ENCODE measurements at places on chromosomes 4 and X.

DNA sequence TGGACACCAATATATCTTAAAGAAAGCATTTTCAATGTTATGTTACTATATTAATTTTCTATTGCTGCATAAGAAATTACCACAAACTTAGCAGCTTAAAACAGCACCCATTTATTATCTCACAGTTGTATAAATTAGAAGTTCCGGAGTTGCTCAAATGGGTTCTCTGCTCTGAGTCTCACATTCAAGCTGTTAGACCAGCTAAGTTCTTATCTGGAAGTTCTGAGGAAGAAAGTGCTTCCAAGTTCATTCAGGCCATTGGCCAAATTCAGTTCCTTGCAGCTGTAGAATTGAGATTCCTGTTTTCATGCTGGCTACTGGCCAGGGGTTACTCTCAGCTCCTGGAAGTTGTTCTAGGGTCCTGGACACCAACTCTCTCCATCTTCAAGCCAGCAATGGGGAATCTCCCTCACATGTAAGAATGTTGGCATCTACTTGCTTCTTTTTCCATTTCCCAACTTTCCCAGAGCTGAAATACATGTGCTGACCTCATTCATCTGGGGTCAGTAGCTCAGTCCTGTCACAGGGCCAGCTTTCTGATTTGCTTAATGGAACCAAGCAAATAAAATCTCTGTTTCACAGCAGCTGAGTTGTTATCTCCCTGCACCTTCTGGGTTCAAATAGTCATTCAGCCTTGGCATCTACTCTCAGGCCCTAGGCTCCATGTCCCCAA, 99.6 kb upstream of the INTU start:
- DNase-seq: no peak

DNA sequence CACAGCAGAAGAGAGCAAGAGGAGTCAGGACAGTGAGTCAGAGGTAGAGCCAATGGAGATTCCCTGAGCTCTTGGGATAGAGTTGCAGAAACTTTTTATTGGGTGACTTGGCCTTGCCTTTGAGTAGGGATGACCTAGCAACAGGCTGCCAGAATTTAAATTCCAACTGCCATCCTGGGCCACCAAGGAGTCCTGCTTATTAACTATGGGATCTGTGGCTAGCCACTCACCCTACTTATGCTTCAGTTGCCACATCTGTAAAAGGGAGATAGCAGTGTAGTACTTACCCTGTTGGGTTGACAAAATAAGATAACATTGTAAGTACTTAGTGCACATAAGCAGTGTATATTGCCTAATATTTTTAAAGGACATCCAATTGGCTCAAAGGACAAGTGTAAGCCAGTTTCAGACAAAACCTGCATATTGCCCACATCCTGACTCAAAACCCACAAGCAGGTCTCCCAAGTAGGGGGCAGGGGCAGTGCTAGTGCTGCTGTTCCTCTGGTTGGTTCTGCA, 43.5 kb upstream of the TMEM164 start:
- DNase-seq: no peak

DNA sequence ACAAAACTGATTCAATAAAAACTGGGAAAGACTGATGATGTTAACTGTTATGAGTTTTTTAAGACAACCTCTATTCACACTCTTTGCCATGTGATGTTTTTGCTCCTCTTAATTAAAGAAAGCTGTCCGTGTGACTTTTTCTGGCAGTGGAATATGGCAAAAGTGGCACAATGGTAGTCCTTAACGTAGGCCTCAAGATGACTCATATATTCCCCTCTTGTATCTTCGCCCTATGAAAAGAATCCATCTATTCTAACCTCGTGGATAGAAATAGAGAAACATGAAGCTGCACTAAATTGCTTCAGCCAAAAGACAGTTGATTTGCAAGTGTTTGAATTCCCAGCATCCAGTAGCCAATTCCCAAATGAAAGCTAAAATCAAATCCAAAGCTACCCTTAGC, 603.8 kb upstream of the PCDH7 start:
- DNase-seq: no peak

DNA sequence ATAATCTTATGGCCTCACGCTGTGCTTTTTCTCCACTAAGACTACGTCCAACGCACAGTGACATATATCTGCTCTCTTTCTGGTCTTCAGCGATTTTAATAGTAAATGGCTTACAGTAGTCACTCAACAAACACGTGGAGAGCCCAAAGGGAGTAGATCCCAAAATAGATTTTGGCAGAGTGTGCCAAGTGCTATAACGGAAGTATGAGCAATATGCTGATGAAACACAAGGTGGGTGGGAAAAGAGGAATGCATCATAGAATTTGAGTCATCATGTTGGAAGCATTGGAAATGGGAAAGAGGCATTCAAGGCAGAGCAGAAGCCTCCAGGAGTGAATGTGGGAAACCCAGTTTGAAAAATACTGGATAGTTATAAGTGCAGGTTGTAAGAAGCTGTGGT, 129.1 kb upstream of the LDB2 start:
- DNase-seq: no peak

DNA sequence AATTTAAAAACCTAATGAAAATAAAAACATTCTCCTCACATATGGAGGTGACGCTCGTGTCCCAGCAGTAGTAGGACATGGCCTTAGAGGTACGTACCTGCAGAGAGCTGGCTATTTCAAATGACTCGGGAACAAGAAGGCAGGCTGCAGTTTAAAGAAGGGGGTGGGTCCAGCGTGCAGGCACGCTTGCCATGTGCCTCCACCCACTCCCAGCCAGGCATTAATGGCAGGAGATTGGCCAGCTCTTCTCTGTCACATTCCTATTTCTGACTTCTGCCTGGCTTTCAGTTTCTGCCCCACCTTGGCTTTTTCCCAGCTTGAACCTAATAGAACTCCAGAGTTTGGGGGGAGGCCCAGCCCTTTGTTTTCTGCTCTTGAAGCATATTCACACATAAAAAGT, 17.2 kb downstream of the PDHA1 start:
- no peak for DNase-seq
